ENCODE measurements at places on chromosomes 12 and 14.

DNA sequence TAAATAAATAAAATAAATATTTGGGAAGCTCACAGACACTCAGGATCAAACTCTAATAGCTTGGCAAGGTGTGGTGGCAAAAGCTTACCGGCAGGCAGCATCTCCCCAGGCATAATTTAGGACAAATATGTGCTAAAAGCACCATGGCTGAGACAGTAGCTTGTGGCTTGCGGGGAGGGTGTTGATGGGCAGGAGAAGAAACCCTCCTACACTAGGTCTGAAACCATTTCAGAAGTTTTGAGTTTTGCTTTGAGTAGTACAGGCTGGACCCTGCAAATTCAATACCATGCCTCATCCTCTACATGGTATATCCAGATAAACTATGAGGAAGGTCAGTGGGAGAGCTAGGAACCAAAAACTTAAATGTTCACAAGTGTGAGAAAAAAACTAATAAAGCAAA, 33.1 kb downstream of the MAP3K9 start:
- peak; percentile 76 for DNase-seq

DNA sequence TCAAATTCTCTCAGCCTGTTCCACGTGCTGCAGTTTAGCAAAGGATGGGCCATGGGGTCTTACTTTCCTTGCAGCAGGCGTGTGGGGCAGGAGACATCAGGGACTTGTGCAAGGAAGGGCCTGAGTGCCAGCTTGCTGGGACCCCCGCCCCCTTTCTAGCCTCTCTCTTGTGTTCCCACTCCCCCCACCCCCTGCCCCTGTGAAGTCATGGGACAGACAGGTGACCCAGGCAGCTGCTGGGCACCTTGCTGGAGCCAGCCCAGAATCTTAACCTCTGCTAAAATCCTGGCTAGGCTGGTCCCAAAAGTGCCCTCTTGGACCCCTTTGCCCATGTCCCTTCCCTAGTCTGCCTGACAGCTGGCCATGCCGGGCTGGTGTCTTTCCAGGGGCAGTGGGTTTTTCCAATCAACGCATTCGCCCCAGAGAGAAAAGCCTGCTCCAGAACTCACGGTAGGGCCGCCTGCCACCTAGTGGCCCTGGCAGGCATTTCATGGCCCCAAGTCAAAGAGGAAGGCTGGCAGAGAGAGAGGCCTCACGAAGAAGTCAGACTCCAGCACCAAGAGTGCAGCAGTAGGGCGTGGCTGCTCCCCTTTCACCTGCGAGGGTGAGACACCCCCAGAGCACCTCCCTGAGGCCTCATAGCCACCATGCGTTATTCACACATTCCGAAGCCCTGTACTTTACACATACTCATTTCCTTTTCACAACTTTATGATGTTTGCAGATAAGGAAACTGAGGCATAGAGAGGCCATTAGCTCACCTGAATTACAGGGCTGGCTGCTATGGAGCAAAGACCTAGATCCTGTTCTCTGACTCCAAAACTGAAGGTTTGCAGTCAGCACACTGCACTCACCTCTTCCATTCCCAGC, 67.4 kb downstream of the LGMN start:
- peak; percentile 87 for DNase-seq

GRCh38 chr12:58888131-58888783, 32.0 kb downstream of the LRIG3 start:
- DNase-seq: peak; percentile 32

GRCh38 chr14:99509871-99510555, 28.8 kb downstream of the CCNK start:
- DNase-seq: no peak

- DNase-seq: no peak
Measured at GRCh38 chr14:23608454-23608853, 27.7 kb upstream of the DHRS2 start.

GRCh38 chr14:98138666-98139065, 1133.3 kb downstream of the BCL11B start:
- DNase-seq: peak; percentile 79

GRCh38 chr12:32819424-32819823, 63.7 kb upstream of the YARS2 start:
- DNase-seq: no peak

DNA sequence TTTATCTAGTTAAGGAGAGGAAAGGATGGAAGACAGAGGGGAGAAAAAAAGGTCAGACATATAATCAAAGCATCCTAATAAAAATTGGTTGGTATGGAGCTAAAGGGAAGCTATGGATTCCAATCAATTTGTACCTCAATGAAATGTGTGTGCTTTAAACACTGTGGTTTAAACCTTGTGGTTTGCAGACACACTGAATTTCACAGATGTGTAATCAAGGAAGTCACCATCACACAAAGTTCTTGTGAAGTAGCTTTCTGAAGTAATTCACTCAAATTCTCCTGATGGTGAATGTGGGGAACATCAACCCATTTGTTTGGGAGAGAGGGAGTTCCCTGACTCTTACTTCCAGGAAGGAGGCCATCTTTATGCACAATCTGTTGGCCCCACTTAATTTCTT, 243.3 kb upstream of the KRR1 start:
- DNase-seq: no peak

DNA sequence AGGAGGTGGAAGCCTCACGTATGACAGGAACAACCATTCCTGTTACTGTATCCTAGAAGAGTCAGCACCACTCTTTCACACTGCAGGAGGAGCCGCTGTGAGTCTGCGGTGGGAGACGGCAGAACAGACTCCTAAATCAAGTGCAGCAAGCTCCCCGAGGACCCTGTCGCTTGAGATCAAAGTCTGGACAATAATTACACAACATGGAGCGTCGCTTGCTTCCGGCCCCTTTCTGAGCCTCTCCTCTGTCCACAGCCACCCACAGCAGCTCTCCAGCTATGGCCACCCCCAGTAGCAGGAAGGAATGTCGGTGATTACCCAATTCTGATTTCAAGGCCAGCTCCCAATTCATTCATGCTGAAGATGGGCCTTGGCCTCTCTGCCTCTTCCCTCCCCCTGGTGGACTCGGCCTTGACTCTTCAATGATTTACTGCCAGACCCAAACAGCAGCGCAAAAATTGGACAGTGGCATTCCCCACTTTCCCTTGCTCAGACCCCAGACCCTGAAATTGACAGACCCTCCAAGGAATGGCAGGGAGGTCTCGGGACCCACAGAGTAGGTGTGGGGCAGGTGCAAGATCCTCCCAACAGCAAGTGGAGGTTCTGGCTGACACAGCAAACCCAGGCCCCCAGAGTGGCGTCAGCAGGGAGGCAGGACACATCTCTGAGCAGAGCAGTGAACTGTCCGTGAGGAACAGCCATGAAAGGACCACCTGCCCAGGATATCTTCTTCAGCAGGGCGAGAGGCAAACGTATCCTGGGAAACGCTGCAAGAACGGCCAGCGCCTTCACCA, 272.7 kb upstream of the DIO3 start:
- DNase-seq: no peak

DNA sequence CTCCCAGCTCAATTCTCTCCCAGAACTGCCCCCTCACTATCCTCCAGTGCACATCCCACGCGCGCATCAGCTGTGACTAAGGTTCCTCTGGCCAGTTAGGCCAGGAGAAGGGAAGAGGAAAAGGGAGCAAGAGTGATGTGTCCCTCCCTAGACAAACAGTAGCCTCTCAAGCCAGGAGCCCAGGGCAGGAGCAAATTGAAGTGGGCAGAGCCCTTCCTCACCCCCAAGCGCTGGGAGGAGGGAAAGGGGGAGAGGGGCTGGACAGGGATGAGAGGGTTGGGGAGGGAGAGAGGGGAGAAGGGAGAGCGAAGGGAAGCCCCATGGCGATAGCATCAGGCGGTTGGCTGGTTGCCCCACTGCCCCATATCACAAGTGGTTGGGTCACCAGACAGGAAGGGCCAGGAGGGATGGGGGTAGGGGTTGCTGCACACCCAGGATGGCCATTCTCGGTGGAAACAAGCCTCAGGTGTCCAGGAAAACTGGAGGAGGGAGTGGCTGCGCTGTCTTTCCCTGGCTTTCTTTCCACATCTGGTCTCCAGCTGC, 1.1 kb downstream of the CD63 start:
- no peak for DNase-seq

GRCh38 chr14:75989134-75989533, 3.6 kb downstream of the IFT43 start:
- DNase-seq: no peak

DNA sequence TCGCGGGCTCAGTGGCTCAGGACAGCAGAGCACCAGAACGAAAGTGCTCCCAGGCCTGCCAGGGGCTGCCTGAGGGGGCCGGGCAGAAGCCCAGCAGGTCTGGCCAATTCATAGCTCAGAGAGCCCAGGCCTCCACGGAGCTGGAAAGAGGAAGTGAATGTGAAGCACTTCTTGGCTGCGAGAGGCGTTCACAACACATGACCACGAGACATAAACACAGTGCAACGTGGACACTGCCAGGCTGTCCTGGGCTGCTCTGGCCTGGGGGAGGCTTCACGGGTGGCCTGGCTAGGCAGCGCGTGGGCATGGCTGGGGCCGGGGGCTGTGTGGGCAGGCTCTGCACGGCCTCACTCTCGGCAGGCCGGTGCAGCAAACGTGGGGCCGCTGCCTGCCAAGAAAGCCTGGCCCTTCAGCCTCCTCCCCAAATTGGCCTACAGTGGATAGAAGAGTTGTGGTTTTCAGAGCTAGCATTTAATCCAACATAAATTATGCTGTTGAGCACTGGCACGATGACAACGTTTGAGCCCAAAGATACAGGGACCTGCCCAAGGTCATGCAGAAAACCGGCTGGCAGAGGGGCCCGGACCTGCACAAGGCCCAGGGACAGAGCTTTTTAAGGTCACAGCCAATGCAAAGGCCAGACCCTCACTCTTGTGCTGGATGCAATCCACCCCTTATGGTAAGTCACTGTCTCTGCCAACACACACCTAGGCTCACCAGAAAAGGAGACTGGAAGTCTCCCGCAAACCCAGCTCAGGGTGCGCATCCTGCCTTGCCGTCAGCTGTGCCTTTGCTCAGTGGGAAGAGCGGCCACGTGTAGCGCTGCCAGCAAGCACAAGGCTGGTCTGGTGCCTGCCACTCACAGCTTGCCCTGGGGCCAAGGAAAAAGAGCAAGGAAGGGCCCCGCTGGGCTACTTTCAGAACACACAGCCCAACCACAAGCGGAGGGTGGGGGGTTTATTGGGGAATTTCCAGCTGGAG, 8.6 kb downstream of the SLC25A29 start:
- peak; percentile 78 for DNase-seq

DNA sequence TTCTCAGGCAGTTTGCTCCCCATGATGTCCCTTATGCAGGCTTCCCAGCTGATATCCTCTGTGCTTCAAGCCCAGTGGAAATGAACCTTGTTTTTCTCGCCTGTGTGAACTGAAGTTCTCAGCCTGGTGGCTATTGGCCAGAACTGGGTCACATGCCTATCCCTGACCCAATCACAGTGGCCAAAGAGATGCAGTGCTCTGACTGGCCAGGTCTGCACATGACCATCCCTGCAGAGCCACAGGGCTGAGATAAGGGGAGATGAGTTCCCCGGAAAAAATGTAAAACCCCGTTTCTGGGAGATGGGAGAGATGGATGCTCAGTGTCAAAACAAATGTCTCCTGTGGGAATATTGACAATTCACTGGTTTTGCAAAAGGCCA, 34.7 kb upstream of the FZD10 start:
- no peak for DNase-seq

GRCh38 chr12:101642115-101643067, 47.6 kb downstream of the MYBPC1 start:
- DNase-seq: no peak

- no peak for DNase-seq
Measured at GRCh38 chr12:32863128-32863527, 33.4 kb downstream of the PKP2 start.

- DNase-seq: no peak
Measured at GRCh38 chr14:81766321-81766915, 232.8 kb upstream of the SEL1L start.

DNA sequence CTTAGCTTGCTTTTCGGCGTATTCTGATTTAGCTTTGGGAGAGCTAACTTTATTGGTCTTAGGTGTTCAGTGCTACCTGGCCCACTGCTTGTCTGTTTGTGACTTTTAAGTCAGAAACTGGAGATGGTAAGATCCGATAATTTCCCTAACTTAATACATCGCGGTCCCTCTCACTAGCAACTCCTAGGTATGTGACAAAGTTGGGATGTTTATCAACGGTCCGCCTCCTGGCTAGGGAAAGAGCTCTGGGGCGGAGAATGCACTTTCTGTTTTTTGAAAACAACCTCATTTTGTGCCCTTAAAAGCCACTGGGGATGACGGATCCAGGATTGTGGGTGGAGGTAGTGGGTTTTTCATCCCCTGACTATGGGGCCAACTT, 1.2 kb downstream of the CDKN1B start:
- DNase-seq: no peak

- DNase-seq: peak; percentile 78
Measured at GRCh38 chr14:34322940-34323418, 139.1 kb downstream of the SPTSSA start.

DNA sequence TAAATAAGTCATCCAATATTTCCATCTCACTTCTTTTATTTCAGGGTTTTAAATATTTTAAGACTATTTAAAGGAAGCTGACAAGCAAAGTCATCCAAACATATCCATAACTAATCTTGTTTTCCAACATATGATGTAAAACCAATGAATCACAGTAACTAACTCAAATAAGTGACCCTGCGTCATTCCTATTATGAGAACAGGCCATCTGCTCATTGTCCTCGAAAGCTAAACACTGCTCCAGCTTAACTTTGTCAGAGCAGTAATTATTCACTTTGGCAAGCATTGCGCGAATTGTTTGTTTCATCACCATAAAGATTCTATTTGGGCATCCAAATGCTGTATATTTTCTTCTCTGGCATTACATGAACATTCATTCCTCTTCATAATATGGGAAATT, 99.1 kb downstream of the CAPZA3 start:
- DNase-seq: no peak

- no peak for DNase-seq
Measured at GRCh38 chr14:76268700-76269099, 107.2 kb upstream of the ESRRB start.

DNA sequence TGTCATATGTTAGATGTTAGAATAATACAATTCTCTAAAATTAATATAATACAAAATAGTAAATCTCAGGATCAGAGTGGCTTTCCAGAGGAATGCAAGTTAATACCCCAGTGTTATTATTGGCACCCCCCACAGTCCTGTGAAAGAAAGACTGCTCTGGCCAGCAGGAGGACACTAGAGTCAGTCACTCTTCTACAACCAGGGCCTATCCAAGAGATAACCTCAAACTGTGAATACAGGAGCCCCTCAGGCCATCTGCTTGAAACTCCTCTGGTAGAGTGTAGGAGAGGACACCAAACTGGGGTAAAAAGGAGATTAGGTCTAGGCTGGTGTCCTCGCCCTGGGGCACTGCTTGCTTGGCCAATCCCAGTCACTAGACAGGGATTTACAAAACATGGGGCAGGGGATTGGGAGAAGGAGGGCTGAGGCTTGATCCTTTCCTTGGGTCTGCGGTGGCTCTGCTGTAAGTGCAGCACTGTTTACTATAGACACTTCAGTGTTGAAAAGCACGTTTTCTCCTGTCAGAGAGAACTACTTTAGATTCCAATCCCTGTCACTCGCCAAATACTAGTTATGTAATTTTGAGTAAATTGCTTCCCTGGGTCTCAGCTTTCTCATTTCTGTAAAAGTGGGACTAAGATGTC, 44.5 kb upstream of the PTPRR start:
- DNase-seq: no peak

- no peak for DNase-seq
Measured at GRCh38 chr12:54689984-54690383, 41.8 kb upstream of the DCD start.

GRCh38 chr12:88781909-88782308, 201.6 kb upstream of the KITLG start:
- DNase-seq: no peak

GRCh38 chr12:53068811-53069585, 10.2 kb downstream of the SPRYD3 start:
- DNase-seq: no peak

Measured in GM12865 (cell line).